Colonic mucosa (tissue), 4 donors: ENCODE measurements at places on chromosomes 7 and 10. TPM values are rescaled to one million over a fixed set of nuclear protein-coding genes. Genes with fewer than 3 reads are reported as not detected.

The ZNF804B gene
- not detected for total RNA-seq

The SMKR1 gene
- total RNA-seq = not detected

The MYH16 gene
- not detected for total RNA-seq

The PCGF5 gene
- 71.7 TPM for total RNA-seq

The SLC16A9 gene
- total RNA-seq = 15.6 TPM

The DLX6 gene
- total RNA-seq = not detected

The TFAM gene
- 52.6 TPM for total RNA-seq

The RARRES2 gene
- 122 TPM for total RNA-seq

The IL2RA gene
- 1.7 TPM for total RNA-seq

The HOXA4 gene
- total RNA-seq = 4.5 TPM

The CHN2 gene
- 19.8 TPM for total RNA-seq

The CNTNAP2 gene
- 8.5 TPM for total RNA-seq

The GIMAP5 gene
- total RNA-seq = 5.2 TPM

The MASTL gene
- 6.4 TPM for total RNA-seq

The TYW1 gene
- total RNA-seq = 16.2 TPM

The CPA2 gene
- total RNA-seq = 0.48 TPM
